ENCODE measurements at places on chromosomes 2 and 18.

GRCh38 chr2:161118722-161119121 is 41.5 kb upstream of the TANK start:
- no peak for DNase-seq

DNA sequence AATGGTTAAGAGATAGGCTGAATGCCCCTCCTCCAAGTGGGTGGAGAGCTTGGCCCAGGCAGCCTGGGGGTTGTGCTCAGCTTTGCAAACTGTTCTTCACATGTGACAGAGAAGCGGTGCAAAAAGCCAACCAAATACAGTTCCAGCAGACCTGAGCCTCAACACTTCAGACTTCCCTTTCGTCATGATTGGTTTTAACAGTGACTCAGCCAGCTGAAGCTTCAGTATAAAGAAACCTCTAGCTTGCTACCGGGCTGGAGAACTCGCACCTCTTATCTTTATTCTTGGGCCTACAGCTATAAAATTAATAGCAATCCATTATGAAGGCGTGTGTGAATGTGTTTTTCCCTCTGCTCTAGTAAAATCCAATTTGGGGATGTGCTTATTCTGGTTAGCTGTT is 20.0 kb downstream of the SETBP1 start:
- no peak for DNase-seq

- no peak for DNase-seq
Observed at GRCh38 chr2:217694291-217694690, 308.5 kb downstream of the TNS1 start.

- DNase-seq, result no peak
Observed at GRCh38 chr2:38549851-38550250, 52.9 kb downstream of the HNRNPLL start.
